Activated CD4-positive, alpha-beta T cell treated with anti-CD3 and anti-CD28 coated beads for 4 hours (primary cell): ENCODE measurements at places on chromosomes 1 and 21.

- no peak for DNase-seq
Observed at GRCh38 chr1:29201595-29202051, 19.9 kb upstream of the SRSF4 start.

- DNase-seq = no peak
Observed at GRCh38 chr1:119774746-119775490, 6.2 kb upstream of the HMGCS2 start.

- no peak for DNase-seq
Observed at GRCh38 chr1:7672864-7673263, 98.2 kb upstream of the VAMP3 start.

DNA sequence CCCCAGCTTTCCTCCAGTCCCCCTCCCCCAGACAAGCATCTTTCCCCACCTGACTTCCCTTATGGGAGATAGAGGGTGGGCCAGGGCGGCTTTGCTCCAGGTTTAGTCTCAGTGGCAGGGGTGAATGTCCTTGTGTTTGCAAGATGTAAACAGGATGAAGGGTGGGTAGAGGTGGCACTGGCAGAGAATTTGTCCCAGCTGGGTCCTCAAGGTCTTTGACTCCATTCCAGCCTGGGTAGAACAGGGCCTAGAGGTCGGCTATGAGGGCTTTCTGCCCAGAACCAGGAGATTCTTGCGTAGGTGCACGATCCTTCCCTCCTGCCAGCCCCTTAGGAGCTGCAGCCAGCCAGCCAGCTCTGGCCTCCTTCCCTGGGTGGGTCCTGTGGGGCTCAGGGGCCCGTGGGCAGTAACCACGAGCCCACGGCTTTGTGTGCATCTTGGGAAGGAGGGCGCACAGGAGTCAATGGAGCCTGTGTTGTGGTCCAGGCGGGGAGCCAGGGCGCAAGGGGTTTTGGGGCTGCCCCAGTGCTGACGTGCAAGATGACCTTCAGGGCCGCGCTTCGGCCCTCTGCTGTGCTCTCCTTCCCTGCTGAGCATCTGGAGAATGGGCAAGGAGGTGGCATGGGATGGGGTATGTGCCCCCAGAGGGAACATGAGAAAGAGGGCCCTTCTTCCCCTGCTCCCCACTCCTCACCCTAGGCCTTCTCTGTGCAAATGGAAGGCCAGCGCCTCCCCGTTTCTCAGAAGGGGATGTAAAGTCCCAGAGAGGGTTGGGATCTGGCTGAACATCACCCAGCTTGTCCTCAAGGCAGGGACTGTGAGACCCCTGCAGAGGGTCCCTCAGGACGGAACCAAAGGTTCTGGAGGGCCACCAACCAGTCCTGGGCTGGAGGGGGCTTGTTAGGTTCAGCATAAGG lies 15.7 kb downstream of the POU3F1 start:
- DNase-seq = no peak

- DNase-seq = no peak
Observed at GRCh38 chr1:57204091-57204490, 219.8 kb downstream of the DAB1 start.

DNA sequence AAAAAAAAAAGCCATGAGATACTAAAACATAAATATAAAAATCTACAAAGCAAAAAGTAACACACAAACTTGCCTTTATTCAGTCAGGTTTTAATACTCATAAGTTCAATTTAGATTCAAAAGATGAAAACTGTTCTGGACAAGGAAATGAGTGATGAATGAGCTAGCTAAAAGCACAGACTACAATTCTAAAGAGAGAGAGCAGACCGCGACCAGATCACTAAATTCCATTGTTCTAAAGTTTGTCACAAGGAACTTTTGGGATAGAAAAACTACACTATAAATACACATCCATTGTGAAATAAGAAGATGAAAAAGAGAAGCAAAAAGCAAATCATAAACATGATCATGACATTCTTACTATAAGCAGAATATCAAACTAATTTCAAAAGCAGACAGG lies 1.7 kb downstream of the ODF2L start:
- no peak for DNase-seq

GRCh38 chr1:32138965-32139364 lies 31.1 kb downstream of the KPNA6 start:
- no peak for DNase-seq

DNA sequence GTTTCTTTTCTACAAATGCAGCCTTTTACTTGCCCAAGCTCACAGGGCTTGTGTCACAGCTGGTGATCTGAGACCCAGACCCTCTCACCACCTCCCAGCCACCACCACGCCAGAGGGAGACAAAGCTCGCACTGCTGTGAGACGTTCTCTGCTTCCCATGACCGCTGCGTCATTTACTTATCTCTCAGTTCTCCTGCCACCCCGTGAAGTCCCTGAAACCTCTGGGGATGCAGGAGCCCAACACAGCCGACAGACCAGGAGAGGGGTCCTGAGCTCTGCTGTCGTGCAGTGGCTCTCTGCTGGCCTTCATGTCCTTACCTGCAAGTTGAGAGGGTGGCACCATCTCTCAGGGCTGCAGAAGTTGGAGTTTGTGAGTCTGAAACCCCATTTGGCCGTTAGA lies 77.7 kb downstream of the SLC16A1 start:
- no peak for DNase-seq

- no peak for DNase-seq
Observed at GRCh38 chr1:185565302-185565701, 168.9 kb upstream of the HMCN1 start.

DNA sequence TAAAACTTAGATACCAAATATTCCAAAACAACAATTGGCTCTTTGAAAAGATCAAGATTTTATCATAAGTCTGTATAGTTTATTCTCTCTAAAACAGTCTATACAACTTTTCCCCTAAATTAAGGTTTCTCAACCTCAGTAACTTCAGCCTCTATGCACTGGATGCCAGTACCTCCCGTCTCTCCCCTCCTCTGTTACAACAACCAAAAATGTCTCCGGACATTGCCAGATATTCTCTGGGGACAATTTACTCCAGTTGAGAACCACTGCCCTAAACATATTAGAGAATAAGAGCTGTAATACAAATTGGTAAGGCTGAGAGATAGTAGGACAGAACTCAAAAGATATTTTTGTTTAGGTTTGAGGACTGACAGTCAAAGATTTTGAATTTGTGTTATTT lies 71.6 kb downstream of the TMEM200B start:
- DNase-seq = no peak
